ENCODE measurements at places on chromosomes 1 and 21. TPM values are rescaled to one million over a fixed set of nuclear protein-coding genes. Genes with fewer than 3 reads are reported as not detected.
A peak's percentile ranks its signal among the peaks of the same experiment; 100 is the strongest.

Gene PLA2G2D
- total RNA-seq, result not detected

Gene CRYAA
- total RNA-seq, result not detected

Gene CLCNKA
- total RNA-seq, result 2.2 TPM

Gene AMIGO1
- 7.0 TPM for total RNA-seq

Gene MX1
- total RNA-seq, result 2.6 TPM

Gene NUCKS1
- total RNA-seq, result 245 TPM

DNA sequence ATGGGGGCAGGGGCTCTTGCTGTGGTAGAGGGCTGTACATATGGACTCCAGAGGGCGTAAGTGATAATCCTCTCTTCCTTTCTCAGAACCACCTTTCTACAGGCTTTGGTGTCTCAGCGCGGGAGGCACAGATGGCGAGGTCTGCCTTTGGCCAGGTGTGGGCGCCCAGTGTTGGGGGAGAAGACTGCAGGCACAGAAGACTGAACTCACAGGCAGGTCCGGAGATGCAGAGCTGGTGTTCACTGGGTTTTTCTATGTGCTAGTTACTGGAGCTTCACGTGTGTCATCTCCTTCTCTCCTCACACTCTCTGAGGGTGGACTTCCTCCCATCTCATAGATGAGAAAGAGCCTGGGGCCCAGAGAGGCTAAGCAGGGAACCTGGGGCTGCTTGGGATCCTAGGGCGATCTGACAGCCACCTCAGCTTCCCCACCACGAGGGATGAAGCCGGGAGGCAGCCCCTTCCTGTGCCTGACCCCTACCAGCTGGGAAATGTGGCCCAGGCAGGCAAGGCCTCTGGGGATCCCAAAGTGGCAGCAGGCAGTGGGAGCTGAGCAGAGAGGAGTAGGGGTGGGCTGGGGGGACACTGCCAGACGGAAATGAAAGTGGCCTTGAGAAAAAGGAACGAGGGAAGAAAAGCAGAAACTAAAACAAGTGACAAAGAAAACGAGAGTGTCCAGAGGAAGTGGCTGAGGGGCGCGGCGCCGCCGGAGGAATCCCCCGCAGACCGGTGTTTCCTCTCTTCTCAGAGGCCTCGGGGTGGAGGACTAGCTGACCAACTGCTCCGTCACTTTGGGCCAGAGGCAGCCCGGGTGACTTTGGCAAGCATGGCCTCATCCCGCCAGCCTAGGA, 191.6 kb downstream of the HIVEP3 start:
- no peaks in the 10 kb centered on the region for H3K4me1 ChIP-seq
- DNase-seq, result no peak
- no peak overlapping the region for H3K27ac ChIP-seq
- H3K36me3 ChIP-seq, result no peaks in the 10 kb centered on the region

- no peaks in the 10 kb centered on the region for H3K27me3 ChIP-seq
- H3K27ac ChIP-seq, result no peak overlapping the region
- DNase-seq, result no peak
- H3K36me3 ChIP-seq, result peaks cover 6% of the 10 kb centered on the region
These were observed 13.1 kb downstream of the FGGY start for GRCh38 chr1:59309795-59310548.

DNA sequence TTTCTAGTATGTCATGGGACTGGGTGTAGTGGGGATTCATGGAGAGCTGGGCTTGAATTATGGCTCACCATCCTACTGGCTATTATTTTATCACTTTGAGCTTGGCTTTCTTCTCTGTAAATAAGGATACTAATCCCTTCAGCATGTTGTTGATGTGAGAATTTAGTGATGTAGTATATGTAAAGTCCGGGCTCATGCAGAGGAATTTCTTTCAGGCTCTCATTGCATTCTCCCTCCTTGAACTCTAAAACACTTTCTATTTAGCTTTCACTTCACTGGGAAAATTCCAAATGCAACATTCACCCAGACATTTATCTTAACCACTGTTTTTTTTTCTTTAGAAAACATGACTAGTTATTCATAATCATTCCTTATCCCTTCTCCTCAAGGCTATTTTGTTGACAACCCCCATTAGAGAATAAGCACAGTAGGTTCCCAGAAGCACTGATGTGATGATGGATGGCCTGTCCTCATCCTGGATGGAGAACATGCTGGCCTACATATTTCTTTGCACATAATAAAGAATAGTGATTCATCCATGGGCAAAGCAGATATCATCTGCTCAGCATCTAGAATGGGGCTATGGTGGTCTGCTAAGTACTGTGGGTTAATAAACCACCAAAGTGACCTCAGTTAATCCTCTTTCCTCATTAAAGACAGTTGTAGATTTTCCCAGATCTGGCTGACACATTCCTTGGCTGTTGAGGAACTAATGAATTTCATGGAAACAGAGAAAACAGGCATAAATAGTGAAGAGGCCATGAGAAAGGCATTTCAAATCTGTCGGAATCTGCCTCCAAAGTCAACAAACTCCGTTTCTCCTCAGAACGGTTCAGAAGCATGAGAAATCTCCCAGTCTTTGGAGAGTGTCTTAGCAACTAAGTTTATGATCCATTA, 68.0 kb upstream of the CYP2J2 start:
- H3K27me3 ChIP-seq, result no peaks in the 10 kb centered on the region
- H3K4me1 ChIP-seq, result peaks cover 9% of the 10 kb centered on the region
- no peak overlapping the region for H3K27ac ChIP-seq

DNA sequence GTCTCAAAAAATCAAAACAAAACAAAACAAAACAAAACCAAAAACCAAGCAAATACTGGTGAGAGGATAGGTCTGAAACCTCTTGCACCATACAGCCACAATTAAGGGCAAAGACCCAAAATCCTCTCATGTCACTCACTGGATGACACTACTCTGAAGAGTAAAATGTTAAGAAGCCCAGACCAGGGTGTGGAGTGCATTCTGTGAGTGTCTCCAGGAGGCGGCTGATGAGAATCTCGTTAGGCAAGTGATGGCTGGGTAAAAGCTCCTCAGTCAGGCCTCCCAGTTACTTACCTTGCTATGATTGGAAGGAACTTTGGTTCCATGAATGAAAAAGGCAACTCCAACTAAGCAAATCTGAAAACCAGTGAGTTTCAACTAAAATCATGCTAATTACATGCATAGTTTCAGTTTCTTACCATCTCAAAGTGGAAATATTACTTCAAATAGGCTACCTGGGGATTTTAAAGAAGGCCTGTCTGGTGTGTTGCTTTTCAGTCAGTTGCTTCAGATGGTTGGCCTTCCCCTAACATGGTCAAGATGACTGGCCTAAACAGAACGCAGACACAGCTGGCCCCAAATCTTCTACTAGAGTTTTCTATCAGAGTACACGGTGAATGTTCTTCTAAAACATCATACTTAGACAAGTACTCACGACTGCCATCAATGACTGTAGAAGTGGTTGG, 95.1 kb downstream of the KIAA0319L start:
- no peak for DNase-seq
- H3K4me1 ChIP-seq, result no peaks in the 10 kb centered on the region
- no peak overlapping the region for H3K4me3 ChIP-seq
- H3K27ac ChIP-seq, result no peak overlapping the region
- peaks cover 44% of the 10 kb centered on the region for H3K36me3 ChIP-seq

DNA sequence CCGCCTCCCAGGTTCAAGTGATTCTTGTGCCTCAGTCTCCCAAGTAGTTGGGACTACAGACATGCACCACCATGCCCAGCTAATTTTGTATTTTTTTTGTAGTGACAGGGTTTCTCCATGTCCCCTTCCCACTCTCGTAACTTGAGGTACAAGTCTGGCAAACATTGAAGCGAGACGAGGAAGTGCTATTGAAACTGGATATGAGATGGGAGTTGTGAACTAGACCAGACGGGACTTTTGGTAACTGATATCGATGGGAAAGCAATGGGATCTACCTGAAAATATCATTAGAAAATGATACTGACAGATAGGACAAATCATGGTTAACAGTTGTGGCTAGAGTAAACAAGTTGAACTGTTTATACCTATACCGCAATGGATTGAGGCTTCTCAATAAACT, 95.2 kb upstream of the TRABD2B start:
- peaks cover 14% of the 10 kb centered on the region for H3K4me1 ChIP-seq
- peaks cover 9% of the 10 kb centered on the region for H3K36me3 ChIP-seq

DNA sequence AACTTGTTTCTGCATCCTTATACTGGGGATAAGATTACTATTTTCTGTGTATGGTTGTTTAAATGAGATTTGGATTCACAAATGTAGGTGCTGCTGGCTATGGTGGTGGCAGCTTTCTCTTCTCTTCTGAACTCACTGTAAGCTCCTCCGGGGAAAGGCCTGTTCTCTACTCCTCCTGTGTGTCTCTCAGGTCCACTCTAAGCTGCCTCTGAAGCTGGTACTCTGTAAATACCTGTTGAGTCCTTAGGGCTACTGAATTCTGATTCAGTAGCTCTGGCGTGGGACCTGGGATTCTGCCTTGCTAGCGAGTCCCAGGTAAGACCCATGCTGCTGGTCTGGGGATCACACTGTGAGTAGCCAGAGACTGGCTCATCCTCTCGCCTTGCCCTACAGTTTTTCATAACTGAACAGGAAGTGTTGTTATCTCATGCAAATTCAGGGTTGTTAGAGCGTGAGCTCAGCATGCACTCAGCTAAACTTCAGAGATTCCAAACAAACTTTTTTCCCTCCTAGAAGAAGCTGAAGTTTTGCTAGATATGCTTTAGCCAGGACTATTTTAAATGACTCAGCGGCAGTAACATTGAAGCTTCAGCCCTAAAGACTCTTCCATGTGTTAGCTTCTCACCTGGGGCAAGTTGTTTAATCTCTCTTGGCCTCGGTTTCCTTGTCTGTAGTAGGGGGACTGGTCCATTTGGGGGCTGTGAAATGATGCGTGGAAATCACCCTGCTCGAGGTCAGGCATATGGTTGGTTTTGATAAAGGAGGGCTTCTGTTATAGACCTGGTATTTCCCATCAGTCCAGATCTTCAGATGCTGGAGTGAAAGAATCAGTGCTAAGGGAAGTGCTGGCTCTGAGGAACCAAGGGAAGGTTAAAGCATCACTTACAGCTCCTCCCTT, 271.5 kb upstream of the TMEM51 start:
- H3K27me3 ChIP-seq, result no peaks in the 10 kb centered on the region
- peaks cover 6% of the 10 kb centered on the region for H3K4me1 ChIP-seq
- no peak overlapping the region for H3K4me3 ChIP-seq
- no peak overlapping the region for H3K27ac ChIP-seq
- H3K36me3 ChIP-seq, result no peaks in the 10 kb centered on the region

GRCh38 chr1:202631076-202631923, 79.0 kb downstream of the SYT2 start:
- H3K27me3 ChIP-seq, result peaks cover 51% of the 10 kb centered on the region
- no peaks in the 10 kb centered on the region for H3K36me3 ChIP-seq
- H3K4me3 ChIP-seq, result no peak overlapping the region
- H3K27ac ChIP-seq, result no peak overlapping the region
- DNase-seq, result no peak

- peaks cover 2% of the 10 kb centered on the region for H3K27me3 ChIP-seq
- H3K36me3 ChIP-seq, result no peaks in the 10 kb centered on the region
- no peak overlapping the region for H3K4me3 ChIP-seq
- H3K27ac ChIP-seq, result no peak overlapping the region
These were observed 87.4 kb upstream of the C1orf21 start for GRCh38 chr1:184299406-184299790.

DNA sequence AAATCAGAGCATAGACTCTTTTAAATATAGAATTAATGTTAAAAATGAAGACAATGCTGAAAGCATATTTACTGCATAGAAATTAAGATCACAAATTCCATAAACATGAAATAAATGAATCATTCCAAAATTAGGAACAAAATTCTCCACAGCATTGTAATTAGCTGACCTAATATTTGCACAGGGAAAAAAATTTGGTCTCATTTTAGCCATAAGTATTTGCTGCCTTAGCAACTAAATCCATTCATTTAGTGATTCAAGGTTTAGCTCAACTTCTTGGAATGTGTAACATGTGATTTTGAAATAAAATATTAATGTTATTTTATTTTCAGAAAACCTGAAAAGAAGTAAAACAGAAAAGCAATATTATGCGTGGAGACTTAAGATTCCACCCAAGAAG, 25.5 kb downstream of the ADAMTS5 start:
- no peak overlapping the region for H3K4me3 ChIP-seq
- H3K36me3 ChIP-seq, result no peaks in the 10 kb centered on the region
- no peak overlapping the region for H3K27ac ChIP-seq
- no peak for DNase-seq
- H3K27me3 ChIP-seq, result no peaks in the 10 kb centered on the region
- H3K4me1 ChIP-seq, result peaks cover 13% of the 10 kb centered on the region

DNA sequence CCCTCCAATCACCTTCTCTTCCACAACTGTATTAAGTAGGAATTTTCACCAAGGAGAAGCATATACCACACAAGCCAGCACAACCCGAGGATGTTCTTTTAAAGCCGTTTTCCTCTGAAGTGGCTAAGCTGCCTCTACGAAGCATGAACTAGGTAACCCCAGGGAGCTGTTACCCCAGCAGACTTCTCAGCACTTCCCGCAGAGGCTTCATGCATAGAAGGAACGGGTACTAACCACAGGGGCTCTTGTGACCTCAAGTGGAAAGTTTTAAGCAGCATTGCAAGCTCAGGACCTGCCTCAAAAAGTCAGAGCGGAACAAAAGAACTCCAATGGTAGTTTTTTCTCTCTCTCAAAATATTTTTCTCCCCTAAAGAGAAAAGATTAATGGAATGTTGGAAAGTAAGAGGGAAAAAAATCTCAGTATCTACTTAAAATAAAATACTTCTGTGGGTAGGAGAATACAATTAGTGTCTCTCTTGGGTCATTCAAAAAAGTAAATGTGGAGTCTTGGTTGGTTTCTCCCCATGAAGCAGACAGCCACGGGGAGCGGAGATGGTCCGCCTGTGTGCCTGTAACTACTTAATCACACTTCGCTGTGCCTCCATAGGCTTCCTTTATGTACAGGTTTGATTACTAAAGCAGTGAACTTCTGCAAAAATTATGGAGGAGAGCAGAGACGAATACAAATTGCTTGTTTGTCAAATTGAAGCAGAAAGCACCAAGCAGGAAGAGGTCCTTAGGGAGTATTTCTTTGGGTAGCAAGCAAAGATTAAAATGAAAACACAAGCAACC, 40.9 kb downstream of the STX6 start:
- H3K4me3 ChIP-seq, result no peak overlapping the region
- H3K27ac ChIP-seq, result no peak overlapping the region
- H3K27me3 ChIP-seq, result no peaks in the 10 kb centered on the region
- H3K4me1 ChIP-seq, result peaks cover 15% of the 10 kb centered on the region
- peaks cover 42% of the 10 kb centered on the region for H3K36me3 ChIP-seq

DNA sequence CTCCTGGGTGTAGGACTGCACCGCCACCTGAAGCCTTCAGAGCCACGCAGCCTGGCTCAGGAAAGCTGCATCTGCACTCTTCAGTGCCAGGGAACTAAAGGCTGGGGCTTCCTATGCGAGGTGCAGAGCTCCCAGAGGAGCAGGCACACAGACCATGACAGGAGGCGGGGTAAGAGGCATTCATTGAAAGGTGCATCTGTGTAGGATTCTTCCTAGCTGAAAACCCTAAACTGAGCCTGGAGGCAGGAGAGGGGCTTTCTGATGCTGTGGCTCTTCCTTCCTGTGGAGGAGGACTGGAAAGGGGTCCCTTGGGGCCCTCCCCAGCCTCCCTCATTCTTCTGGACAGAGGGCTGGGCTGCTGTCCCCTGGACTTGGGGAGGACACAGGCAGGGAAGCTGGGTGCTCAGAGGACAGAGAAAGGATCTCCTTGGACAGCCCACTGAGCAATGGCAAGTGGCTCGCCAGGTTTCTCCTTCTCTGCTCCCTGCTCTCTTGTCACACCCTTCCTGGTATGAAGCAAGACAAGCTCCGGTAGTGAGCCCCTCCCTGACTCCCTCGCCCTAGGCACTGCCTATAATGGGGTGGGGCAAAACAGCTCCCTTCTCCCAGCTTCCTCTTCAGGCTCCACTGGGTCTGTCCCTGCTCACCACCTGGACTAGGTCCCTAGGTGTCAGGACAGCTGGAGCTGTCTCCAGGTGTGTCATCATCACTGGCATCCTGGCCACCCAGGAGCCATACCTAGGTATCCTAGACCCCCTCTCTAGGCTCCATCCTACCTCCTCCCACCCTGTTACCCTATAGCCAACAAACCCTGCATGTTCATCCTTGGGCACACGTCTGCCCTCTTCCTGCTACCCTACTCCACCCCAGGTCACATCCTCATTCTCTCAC, 20.0 kb downstream of the S100A6 start:
- peaks cover 21% of the 10 kb centered on the region for H3K4me1 ChIP-seq
- H3K27ac ChIP-seq, result peak overlapping the region; percentile 84
- no peaks in the 10 kb centered on the region for H3K27me3 ChIP-seq
